ENCODE measurements at places on chromosomes 7 and 10. TPM values are rescaled to one million over a fixed set of nuclear protein-coding genes. Genes with fewer than 3 reads are reported as not detected.

DNA sequence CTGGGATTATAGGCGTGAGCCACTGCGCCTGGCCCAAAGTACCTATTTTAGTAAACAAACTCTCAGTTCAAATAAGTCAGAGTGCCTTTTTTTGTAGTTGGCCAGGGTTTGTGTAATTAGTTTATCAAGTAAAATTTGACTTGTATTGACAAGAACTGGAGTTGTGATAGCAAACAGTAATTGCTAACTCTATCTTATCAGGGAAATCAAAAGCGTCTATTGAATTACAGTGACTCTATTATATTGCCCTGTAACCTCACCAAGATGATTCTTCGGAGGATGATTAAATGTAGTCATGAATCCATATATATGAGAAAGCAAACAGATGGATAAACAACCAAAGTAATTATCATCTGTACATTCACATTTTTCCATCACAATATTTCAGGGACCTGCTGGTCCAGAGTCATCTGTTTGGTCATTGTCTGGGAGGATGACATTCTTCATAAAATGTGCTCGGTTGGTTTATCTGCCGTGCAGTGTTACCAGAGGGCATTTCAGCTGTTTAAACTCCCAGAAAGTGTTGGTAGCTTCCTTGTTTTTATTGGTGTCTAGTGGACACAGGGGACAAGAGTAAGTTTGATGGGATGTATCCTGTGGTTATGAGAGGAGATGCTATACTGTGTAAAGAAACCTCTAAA lies 35.6 kb downstream of the DOCK1 start:
- DNase-seq = no peak

DNA sequence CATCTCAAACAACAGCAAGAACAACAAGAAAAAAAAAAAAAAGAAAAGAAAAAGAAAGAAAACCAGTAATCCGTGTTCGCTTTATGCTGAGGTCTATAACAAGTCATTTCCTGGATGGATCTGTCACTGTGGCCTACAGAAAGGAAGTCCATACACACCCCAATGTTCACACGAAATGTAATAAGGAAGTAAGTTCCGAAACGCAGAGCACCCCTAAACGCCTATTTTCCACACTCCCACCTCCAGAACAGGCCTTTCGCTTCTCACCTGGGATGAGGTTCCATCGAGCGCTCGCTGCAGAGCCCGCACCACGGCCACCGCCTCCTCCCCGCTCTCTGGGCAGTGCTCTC lies 735 bp downstream of the ZNF394 start:
- no peak for DNase-seq

GRCh38 chr10:50928190-50928552 lies 42.7 kb upstream of the A1CF start:
- DNase-seq = no peak

GRCh38 chr7:91082038-91082437 lies 182.2 kb upstream of the FZD1 start:
- DNase-seq = no peak

Gene FLNC
- total RNA-seq = 0.14 TPM

Gene EXOSC1
- 87.7 TPM for total RNA-seq
